ENCODE measurements at places on chromosomes 1 and 21.

DNA sequence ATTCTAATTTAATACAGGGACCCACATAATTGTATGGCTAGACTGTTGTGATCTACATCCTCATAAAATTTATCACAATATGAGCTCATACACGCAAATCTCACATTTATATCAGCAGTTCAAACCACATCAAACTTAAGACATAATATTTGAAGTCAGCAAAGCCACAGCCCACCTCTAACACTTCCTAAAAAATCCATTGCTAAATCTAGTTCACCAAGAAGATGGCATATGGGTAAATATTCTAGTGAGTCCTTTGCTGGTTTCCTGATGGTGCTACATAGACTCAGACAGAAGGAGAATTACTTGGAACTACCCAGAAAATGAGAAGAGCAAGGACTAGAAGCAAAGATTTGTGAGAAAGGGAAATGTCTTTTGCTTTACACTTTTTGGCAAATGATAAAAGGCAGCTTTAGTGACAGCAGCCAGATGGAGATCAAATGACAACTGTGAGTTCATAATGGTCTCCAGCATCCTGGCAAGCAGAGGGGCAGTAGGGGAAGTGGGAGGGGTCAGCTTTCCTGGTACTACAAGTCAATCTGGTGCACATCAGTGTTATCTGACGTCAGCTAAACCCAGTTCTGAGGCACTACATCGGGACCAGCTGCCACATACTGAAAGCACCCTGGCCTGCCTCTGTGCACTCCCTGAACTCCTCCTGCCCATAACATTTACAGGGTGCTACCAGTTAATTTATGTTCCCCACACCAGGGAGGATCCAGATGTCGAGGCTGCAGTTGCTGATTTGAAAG, 10.6 kb upstream of the GADD45A start:
- DNase-seq = no peak

DNA sequence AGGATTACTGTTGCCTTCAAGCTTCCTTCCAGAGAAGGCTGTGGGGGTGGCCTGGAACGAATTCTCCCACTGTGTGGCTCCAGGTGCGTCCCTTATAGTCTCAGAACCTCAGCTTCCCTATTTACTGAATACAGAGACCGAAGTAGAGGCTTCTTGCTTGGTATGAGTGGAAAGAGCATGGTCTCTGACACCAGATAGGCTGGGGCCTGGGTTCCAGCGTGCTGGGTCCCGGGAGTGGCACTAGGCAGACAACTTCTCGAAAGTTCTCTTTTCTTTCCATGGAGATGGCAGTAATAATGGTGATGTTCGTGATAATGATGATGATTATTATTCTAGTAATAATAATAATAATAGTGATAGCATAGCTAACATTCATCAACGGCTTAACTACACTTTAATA, 161.7 kb downstream of the PTPRU start:
- DNase-seq = no peak

GRCh38 chr1:7710859-7711258, 60.2 kb upstream of the VAMP3 start:
- DNase-seq = no peak

GRCh38 chr1:55396381-55396891, 181.3 kb upstream of the USP24 start:
- DNase-seq = no peak

GRCh38 chr1:239563681-239564080, 177.3 kb downstream of the CHRM3 start:
- DNase-seq = no peak

DNA sequence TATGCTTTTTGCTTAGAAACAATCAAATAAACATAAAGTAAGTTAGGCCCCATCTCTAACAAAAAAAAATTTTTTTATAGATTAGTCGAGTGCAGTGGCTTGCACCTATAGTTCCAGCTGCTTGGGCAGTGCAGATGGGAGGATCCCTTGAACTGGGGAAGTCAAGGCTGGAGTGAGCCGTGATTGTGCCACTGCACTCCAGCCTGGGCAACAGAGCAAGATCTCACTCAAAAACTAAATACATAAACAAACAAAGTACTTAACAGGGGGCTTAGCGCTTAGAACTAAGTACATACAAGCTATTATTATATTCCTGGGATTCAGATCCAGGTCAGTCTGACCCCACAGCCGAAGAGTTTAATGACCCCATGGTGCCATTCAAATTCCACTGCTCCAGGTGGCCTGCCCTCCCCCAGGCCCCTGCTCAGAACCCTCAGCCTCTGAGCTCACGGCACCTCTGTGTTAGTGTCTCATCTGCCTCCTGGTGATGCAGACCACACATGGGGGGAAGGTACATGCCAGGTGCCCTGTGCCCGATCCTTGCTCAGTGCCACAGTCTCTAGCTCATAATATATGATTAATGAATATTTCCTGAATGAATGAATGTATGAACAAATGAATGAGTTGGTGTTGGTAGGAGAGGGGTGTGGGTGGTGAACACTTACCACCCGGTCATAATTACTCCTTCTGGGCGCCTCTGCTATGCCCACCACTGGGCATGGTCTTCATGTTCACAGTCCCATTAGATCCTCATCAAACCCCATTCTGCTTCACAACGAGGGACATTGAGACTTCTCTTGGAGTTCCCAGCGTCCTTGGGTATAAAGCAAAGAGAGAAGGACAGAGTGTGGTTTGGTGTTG, 14.6 kb downstream of the NCMAP start:
- no peak for DNase-seq
